Daoy (cell line): ENCODE measurements at places on chromosomes 16 and 17. TPM values are rescaled to one million over a fixed set of nuclear protein-coding genes. Genes with fewer than 3 reads are reported as not detected.

The MYH3 gene
- 0.63 and 0.80 TPM in 2 replicates for total RNA-seq

The ATAD5 gene
- 9.7 and 11.0 TPM in 2 replicates for total RNA-seq

The PLEKHM1 gene
- total RNA-seq, result 7.7 and 10.0 TPM in 2 replicates

The PSKH1 gene
- total RNA-seq, result 1.5 and 2.3 TPM in 2 replicates

The EFNB3 gene
- total RNA-seq, result 1.0 and 2.1 TPM in 2 replicates

The GALK1 gene
- 14.3 and 29.9 TPM in 2 replicates for total RNA-seq

The CES4A gene
- not detected in 2 replicates for total RNA-seq

The SHISA6 gene
- total RNA-seq, result not detected in 2 replicates

The TMC5 gene
- 0.23 TPM in 1 of 2 replicates, not detected in the other for total RNA-seq

The CRK gene
- total RNA-seq, result 118 and 126 TPM in 2 replicates

The TNS4 gene
- total RNA-seq, result 0.24 and 0.40 TPM in 2 replicates

The MEOX1 gene
- 8.6 and 13.1 TPM in 2 replicates for total RNA-seq

The KRTAP16-1 gene
- total RNA-seq, result not detected in 2 replicates

- DNase-seq, result no peak
Measured at GRCh38 chr17:8110907-8111306, 7.4 kb downstream of the ALOXE3 start.

- peak; percentile 87 for DNase-seq
Measured at GRCh38 chr17:78168242-78168902, at the start of gene SYNGR2. SYNGR2 (plus strand) TSS chr17:78168581; CDS start chr17:78168617, 36 bp downstream.

DNA sequence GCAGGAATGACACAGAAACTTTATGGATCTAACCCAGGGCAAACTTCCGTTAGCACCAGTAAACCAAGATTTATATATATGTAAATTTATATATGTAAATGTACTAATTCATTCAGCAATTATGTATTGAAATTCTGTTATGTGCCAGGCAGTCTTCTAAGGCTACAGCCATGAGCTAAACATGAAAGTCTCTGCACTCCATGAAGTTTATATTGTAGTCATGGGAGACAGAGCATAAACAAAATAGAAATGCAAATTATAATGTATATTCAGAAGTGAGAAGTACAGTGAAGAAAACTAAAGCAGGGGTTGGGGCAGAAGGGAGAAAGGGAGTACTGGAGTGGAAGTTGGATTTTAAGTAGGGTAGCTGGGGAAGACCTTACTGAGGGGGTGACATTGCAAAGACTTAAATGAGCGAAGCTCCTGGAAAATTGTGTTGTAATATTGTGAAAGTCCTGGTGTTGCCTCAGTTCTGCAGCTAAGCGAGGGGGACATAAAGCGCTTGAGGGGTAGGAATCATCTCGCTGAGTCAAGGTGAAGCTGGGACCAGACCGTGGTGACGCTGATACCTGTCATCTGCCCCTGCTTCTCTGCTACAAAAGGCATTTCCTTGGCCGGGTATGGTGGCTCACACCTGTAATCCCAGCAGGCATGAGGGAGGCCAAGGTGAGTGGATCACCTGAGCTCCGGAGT is 64.8 kb downstream of the YPEL2 start:
- DNase-seq, result no peak

- no peak for DNase-seq
Measured at GRCh38 chr17:36623281-36623680, 21.9 kb downstream of the MRM1 start.

GRCh38 chr17:74115586-74115985 is 87.9 kb upstream of the RPL38 start:
- DNase-seq, result no peak

DNA sequence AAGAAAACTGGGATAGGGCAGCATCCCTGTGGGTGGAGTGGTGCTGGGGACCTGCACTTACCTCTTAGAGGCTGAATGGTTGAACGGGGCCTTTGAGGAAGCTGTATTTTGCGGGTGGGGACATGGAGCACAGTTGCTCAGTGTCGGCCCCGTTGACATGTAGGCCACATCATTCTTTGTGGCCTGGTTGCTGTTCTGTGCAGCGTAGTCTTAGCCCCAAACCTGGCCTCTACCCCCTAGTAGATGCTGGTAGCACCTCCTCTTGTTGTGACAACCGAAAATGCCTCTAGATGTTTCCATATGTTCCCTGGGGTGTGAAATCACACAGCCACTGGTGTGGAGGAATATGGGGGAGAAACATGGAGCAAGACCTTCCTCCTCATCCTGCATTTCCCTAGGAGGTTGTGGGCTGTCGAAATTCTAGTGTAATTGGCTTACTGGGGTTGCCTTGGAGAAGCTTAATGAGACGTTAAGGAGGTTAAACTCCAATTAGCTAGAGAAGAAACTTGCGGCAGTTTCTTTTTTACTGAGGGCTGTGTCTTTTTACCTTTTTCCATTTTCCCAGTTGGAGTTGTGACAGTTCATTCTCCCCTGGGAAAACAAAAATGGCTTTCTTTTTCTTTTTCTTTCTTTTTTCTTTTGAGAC is 9.4 kb downstream of the ABCC1 start:
- DNase-seq, result no peak

- peak; percentile 29 for DNase-seq
Measured at GRCh38 chr16:1101133-1101532, 5.1 kb upstream of the C1QTNF8 start.

DNA sequence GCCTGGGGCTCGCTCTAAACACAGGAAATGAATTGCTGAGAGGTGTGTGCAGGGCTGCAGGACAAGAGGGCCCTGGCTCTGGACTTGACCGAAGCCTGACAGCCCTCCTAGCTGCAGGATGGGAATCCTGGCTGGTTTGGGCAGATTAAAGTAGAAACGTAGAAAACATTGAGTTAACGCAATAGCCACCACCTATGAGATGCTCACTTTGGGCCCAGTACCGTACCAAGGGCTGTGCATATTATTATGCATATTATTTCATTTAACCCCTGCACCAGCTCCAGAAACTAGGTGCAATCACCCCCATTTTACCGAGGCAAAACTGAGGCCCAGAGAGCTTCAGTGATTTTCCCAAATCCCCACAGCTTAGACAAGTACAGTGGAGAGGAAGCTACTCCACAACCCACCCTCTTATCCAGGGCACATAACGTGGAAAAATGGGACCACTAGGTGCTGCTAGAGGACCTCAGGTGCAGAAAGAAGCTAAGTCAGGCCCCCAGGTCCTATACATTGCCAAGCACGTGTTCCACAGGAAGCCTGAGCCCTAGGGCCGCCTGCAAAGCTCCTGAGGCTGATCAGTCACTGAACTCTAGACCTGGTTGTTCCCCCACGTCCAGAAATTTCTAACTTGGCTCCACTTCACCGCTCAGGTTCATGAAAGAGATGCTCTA is 79.2 kb downstream of the MYH11 start:
- DNase-seq, result peak; percentile 62

DNA sequence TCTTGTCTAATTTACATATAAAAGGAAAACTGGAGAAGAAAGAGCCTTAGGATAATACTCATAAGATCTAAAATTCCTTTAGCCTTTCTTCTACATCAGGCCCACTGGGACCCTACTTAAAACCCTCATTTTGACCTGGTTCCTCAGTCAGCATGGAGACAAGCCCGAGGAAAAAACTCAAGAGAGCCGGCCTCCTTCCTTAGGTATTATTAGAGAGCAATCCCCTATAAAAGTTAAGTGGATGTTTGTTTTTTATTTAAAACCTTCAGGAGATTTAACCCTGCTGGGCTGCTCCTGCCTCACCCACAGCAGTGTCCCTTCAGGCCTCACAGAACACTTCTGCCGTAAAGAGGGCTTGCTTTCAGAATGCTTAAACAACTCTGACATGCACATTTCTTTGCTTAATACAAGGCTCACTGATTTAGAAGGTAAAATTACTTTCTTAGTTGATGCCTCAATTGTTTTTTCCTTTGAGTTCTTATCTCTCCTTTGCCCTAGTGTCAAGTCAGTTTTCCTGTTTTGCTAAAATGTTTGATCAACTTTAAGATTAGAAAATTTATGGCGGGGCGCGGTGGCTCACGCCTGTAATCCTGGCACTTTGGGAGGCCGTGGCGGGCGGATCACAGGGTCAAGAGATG is 145.6 kb upstream of the TBX2 start:
- no peak for DNase-seq

- no peak for DNase-seq
Measured at GRCh38 chr17:1123393-1123831, 56.4 kb downstream of the ABR start.

DNA sequence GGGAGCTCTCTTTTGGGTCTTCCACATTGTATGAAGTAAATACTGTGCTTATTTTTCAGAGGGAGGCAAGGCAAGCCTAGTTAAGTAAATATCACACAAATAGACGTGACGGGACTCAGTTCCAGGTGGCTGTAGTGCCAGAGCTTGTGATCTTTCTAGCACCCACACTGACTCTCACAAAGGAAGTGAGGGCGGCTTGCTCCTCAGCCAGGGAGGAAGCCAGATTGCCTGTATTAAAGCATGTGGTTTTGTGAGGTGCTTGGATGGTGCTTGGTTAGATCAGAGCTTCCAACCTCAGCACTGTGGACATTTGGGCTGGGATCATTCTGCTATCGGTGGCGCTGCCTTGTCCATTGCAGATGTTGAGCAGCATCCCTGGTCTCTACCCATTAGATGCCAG is 80.1 kb downstream of the VAT1L start:
- DNase-seq, result no peak

GRCh38 chr17:44210342-44211192 is 8.9 kb downstream of the UBTF start:
- DNase-seq, result peak; percentile 86

DNA sequence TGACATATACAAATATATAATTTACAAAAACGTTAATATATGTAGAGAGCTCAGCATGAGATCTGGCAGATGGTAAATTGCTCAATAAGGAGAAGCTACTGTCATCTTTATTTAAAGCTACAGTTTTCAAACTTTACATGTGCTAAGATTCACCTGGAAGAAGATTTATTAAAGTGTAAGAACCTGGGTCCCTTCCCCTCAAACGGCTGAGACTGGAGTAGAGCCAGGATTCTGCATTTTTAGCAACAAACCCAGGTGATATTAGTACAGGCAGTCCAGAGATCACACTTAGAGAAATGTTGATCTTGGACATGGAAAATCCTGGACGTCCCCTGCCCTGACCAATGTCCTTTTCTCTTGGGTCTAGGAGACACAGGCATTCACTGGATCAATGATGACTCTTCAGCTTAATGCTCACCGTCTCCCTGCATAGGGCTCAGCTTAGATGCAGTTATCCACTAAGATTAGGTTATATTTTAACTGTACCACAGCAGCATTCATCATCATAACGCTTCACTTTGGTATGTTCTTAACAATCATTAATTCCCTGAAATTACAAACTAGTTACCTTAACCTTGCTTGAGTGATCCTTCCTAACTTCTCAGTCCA is 20.4 kb downstream of the CDR2 start:
- no peak for DNase-seq

GRCh38 chr16:58948244-58948643 is 214.1 kb upstream of the GOT2 start:
- no peak for DNase-seq

- DNase-seq, result no peak
Measured at GRCh38 chr17:29667969-29668368, 45.3 kb upstream of the CORO6 start.

DNA sequence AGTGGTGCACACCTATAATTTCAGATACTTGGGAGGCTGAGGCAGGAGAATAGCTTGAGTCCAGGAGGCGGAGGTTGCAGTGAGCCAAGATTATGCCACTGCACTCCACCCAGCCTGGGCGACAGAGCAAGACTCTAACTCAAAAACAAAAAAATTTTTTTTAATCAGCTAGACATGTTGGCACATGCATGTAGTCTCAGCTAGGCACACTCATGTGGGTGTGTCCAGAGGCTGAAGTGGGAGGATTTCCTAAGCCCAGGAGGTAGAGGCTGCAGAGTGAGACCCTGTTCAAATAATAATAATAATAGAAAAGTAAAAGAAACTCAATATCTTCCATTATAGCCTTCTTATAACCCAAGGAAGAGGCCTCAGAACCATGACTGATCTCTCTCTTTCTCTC is 11.5 kb upstream of the ARHGAP17 start:
- no peak for DNase-seq

- DNase-seq, result no peak
Measured at GRCh38 chr16:87688876-87689815, 76.6 kb downstream of the KLHDC4 start.

GRCh38 chr17:46979147-46979863 is at the start of gene RPRML:
RPRML (minus strand) TSS chr17:46979253; CDS start chr17:46979007, 246 bp downstream.
- DNase-seq, result peak; percentile 68

DNA sequence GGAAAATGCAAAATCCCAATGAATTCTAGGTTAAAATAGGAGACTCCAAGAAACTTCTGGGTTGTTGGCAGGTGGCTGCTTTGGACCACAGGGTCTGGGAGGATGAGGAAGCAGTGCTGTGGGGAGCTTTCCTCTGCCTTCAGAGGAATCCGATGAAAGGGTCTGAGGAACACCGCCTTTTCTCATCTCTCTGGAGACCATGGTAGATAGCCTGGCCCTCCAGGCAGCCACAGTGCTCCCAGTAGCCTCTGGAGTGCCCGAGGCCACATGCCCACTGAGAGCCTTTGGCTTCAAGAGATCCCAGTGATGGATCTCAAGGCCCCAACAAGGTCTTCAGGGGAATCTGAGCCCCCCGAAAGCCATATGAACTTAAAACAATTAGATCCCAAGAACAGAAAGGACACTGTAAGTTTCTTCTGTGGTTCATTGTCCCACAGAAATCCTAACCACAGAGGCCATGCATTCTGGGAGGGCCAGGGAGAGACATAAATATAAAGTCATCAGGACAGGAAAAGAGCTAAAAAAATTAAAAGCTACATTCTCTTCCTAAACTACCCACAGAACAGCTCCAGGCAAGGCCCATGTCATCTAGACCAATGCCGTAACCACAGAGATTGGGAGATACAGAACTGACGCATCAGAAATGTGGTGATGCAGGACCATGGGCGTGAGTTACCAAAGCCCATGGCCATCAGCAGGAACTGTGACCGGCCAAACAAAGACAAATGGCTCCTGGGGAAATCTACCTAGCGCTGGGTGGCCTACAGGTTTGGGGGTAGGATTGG is 24.3 kb downstream of the TK2 start:
- DNase-seq, result peak; percentile 72

DNA sequence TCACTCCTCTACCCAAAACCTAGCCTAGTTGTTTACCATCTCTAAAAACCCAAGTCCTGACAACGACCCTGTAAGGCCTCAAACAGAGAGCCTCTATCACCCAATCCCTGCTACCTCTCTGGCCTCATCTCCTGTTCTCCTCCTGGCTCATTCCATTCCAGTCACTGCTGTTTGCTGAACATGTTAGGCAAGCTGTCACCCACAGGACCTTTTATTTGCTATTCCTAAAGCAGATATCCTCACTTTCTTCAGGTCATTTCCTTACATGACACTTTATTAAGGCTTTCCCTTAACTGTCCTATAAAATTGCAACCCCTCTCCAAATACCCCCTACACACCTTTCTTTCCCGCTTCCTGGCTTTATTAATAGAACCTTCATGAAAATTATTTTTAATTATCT is 85.1 kb downstream of the KANSL1 start:
- DNase-seq, result no peak

GRCh38 chr16:82560805-82561325 is 65.9 kb upstream of the CDH13 start:
- DNase-seq, result peak; percentile 25

GRCh38 chr17:55278173-55278961 is 13.6 kb downstream of the HLF start:
- no peak for DNase-seq

- DNase-seq, result peak; percentile 13
Measured at GRCh38 chr17:48754500-48755261, 26.1 kb upstream of the HOXB13 start.
